ENCODE measurements at places on chromosomes 12 and 14. TPM values are rescaled to one million over a fixed set of nuclear protein-coding genes. Genes with fewer than 3 reads are reported as not detected.

The FOXA1 gene
- total RNA-seq, result not detected

The MYH6 gene
- total RNA-seq, result not detected

The MSRB3 gene
- total RNA-seq, result not detected

DNA sequence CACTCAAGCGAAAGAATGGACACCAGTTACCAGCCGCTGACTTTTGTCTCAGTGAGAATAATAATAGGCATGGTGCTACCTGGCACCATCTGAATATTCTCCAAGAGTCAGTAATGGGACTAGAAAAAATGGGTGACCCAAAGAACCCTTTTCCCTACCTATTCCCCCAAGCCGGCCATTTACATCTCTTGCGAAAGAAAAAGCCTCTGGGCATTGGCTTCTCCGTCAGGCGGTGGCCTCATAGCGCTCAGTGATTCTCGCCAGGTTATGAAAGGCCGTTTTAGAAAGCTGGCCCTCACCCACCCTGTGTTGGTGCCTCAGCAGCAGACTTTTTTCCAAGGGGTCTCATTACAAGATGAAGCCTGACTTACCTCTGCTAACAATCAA, 523 bp upstream of the SLC6A15 start:
- no peak for DNase-seq

GRCh38 chr12:26399381-26399780, 204.0 kb downstream of the SSPN start:
- no peak for DNase-seq

GRCh38 chr12:127268706-127269425, 998.1 kb upstream of the TMEM132C start:
- DNase-seq, result no peak

DNA sequence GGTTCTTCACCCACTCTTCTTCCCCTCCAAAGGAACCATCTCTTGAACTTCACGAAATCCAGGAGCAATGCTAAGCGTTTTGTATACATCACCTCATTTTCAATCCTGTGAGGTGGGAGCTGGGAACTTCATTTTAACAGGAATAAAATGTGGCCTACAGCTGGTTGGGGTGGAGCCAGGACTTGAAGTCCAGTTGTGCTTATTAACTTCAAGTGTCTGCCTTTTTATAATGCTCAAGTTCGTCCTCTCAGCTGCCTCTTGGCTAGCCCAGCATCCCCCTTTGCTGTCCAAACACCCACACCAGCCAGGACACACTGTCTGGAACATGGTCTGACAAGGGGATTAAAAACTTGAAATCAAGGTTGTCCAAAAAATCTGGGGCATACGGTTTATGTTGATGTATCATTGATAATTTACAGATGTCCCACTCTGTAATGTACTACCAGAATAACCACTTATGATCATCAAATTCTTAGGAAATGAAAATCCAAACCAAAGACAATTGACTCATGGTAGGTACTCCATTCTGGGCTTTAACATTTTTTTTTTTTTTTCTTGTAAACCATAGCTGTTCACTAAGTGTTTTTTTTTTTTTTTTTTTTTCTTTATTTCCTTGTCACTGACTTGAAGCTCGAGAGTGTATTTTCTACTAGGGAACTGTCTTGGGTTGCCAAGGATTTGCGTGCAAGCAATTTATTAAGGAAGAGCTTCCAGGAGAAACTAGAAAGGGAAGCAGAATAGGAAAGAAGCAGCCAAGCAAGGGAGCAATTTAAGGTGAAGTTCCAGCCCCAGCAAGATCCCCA, 252.3 kb downstream of the EFCAB11 start:
- no peak for DNase-seq

DNA sequence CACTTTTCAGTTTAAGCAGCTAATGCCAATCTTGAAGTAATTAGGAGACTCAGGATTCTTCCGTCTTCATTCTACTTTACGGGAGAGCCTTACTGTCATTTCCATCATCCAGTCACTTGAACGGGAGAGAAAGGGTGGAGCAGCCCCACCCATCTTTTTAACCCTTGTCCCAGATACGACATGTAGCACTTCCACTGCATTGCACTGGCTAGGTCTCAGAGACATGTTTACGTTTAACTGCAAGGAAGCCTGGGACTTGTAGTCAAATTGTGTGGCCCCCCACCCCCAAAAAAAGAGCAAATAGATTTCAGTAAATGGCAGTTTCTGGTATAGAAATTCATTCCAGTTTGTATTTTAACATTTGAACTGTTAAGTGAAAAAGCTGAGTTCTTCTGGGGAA, 46.1 kb upstream of the SYT1 start:
- DNase-seq, result no peak

GRCh38 chr14:70662816-70663215, 21.1 kb downstream of the TTC9 start:
- DNase-seq, result no peak

Data from CD4-positive, alpha-beta memory T cell (primary cell).